ENCODE measurements at places on chromosomes 16 and 17. TPM values are rescaled to one million over a fixed set of nuclear protein-coding genes. Genes with fewer than 3 reads are reported as not detected.

- DNase-seq, result no peak
These were observed 136.6 kb upstream of the CIBAR2 start for GRCh38 chr16:85248857-85249256.

- DNase-seq, result peak; percentile 75
These were observed 787 bp downstream of the AMDHD2 start for GRCh38 chr16:2520784-2521531.

DNA sequence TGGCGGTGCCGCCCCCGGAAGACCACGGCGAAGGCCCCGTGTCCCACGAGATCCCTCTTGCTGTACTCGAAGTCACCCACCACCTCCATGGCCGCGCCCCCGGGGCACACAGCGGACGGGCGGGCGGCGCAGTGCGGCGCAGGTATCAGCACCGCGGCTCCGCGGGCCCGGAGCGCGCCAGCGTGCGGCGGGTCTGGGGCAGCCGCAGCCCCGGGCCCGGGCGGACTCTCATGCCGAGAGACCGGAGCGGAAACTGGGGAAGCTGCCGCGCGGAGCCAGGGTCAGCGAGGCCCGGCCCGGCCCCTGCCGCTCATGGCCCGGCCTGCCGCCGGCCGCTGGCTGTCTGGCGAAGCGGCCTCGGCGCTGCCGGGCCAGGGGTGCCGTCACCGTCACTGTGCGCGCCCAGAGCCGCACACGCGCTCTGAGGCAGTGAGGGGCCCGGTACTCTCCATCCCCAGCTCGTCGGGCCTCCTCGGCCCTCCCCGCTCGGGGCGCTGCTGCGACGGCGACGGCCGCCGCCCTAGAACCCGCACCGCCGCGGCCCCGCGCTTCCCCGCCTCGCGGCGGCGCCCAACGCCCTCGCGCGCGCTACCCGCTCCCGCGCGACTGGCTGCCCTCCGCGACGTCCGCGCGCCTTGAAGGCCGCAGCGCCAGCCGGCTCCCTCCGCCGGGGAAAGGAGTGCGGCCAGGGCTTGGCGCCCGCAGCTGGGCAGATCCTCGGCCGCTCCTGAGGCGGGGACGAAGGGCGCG is at the start of gene ULK2:
Gene ULK2 (minus strand): TSS at position 608 of the 750 bp plus-strand sequence. CDS start 519 bp downstream, at position 89.
- peak; percentile 64 for DNase-seq

- no peak for DNase-seq
These were observed 9.0 kb upstream of the C16orf95 start for GRCh38 chr16:87326151-87326571.

MMP25 gene
- 11.4 TPM for total RNA-seq

All from aorta (tissue), 5 donors.